ENCODE measurements at places on chromosomes 13 and 19.

GRCh38 chr13:50589651-50590054, 253.8 kb downstream of the DLEU7 start:
- DNase-seq, result no peak

GRCh38 chr13:33782631-33783030, 35.3 kb upstream of the RFC3 start:
- DNase-seq, result no peak

GRCh38 chr19:35609851-35610353, 2.6 kb upstream of the HAUS5 start:
- peak; percentile 65 for DNase-seq

- no peak for DNase-seq
These were observed 119.2 kb downstream of the GPC6 start for GRCh38 chr13:93345770-93346169.

DNA sequence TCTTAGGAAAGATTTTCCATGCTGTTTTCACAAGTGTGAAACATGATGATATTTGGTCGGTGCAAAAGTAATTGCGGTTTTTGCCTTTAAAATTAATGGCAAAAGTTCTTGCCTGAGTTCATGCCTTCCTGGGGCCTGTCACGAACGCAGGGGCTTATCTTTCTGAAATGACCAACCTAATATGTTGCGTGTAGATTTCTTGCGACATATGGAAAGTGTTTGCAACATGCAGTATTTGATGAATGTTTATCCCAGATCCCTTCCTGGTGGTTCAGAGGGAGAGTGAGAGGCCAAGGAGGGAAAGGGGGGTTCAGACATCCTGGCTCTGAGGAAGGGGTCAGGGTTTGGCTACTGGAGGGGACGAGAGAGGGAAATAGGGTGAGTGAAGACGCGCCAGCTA, 72.0 kb downstream of the TEX29 start:
- no peak for DNase-seq

- no peak for DNase-seq
These were observed 125.7 kb downstream of the ZNF675 start for GRCh38 chr19:23561341-23561740.

- no peak for DNase-seq
These were observed 44.4 kb upstream of the NPAS1 start for GRCh38 chr19:46975011-46975924.

DNA sequence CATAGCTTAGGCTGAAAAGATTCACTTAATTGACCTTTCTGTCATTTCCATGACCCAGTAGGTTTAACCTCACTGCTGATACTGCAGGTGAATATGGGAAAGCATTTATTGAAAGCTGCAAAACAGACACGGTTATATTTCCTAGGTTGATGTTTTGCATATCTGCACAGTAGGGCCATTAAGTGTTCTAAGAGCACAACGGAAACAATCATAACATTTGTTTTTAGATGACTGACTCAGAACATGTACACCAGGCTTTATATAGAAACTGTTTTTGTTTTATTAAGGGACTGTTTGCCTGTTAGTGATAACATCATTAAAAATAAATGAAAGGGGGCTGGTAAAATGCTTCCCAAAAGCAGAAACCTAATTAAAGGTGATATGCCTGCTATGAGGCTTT, 367.8 kb downstream of the DACH1 start:
- DNase-seq, result no peak

DNA sequence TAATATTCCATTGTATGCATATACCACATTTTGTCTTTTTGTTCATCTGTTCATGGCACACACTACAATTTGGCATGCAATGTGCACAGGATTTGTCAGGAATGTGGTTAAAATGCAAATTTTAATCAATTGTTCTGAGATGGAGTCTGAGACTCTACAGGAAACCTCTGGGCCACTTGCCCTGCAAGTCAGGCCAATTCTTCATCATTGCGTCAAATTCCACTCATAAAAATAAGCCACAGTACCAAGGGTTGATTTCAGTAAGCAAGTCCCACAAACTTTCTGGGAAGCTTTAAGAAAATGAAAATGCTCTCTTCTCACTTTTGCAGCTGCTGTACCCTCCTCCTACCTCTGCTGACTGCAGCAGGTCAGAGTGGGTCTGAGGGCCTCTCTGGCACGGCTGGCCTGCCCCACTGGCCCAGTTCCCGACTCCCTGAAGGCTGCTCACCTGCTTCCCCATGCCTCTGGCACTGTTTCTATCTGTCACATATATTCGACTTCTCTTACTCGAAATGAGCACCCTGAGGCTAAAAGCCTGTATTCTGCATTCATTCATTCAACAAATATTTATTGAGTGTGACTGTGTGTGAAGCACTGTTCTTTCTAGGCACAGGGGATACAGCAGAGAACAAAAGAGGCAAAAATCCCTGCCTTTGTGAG, 83.8 kb upstream of the WASF3 start:
- no peak for DNase-seq

DNA sequence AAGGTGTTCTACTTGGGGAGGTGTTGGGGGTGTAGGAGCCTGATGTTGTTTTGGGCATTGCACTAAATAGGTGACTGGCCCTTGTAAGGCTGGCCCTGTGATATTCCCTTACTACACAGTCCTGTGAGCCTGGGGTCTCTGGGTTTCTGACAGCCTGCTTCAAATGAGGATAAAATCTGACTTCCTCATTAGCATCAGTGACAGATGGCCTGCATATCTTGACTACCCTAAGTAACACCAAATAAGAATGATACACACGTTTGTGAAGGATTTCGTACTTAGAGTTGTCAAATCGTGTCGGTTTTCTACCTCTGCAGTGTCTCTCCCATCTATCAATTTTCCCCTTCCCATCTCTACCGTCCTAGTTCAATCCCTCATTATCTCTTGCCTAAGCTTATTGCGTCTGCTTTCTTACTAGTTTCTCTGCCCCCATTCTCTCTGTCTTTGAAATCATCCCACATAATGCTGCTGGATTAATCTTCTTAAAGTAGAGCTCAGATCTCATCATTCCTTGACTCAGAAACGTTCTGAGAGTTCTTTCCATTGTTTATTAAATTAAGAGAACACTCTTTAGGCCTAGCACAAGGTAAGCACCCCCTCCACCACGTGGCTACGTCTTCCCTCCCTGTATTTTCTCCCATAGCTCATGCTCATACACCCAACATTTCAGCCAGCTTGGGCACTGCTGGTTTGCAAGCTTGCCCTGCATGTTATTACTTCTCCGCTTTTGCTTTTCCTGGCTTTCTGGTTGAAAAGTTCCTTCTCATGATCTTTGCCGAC, 26.2 kb upstream of the CNMD start:
- DNase-seq, result no peak

GRCh38 chr19:13260883-13261653, 110.9 kb downstream of the IER2 start:
- DNase-seq, result peak; percentile 83

DNA sequence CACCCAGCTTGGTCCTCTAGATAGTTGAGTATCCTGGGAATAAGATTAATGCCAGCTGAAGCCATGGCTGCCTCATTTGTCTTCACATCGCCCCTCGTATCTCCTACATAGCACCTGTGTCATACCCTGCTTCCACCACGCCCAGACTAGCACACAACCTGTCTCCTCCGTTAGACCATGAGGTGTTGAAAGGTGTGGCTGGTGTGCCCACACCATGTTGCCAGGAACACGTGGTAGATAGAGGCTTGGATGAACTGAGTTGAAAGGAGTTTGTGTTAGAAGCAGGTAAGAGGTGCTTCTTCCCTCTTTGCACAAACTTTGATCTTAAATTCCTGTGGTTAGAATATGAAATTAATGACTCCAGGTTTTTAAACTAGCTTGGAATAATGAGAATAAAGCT, 40.1 kb downstream of the RGCC start:
- DNase-seq, result no peak

- DNase-seq, result no peak
These were observed 44.8 kb downstream of the ING1 start for GRCh38 chr13:110758195-110758805.

DNA sequence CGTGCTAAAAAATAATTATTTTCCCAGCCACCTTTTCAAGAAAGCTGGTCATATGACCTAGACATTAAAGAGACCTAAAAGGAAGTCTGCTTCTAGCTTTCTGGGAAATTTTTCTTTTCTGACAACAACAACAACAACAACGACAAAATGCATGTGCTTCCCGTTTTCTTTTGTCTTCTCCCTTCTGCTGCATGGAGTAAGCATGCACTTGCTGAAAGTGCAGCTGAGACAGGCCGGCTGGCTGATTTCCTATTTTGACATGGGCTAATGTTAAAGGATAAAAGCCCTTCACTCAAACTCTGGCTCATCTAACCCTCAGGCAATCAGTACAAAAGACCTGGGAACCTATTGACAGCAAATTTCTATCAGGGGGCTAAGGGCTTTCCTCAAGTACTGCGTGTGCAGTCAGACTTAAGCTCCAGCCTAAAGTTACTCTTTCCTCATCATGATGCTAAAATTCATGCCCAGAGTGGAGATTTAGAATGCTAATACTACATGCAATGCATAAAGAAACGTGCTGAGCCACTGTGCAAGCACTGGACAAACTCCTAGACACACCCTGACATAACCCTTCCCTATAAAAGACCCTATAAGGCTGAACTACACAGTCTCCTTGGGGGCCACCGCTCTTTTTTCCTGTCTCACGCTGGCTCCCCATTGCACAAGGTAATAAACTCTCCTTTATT, 811.1 kb downstream of the UQCRFS1 start:
- DNase-seq, result no peak

Measured in GM10248 (cell line).